Effector memory CD8-positive, alpha-beta T cell (primary cell): ENCODE measurements at places on chromosomes 11 and 22.

DNA sequence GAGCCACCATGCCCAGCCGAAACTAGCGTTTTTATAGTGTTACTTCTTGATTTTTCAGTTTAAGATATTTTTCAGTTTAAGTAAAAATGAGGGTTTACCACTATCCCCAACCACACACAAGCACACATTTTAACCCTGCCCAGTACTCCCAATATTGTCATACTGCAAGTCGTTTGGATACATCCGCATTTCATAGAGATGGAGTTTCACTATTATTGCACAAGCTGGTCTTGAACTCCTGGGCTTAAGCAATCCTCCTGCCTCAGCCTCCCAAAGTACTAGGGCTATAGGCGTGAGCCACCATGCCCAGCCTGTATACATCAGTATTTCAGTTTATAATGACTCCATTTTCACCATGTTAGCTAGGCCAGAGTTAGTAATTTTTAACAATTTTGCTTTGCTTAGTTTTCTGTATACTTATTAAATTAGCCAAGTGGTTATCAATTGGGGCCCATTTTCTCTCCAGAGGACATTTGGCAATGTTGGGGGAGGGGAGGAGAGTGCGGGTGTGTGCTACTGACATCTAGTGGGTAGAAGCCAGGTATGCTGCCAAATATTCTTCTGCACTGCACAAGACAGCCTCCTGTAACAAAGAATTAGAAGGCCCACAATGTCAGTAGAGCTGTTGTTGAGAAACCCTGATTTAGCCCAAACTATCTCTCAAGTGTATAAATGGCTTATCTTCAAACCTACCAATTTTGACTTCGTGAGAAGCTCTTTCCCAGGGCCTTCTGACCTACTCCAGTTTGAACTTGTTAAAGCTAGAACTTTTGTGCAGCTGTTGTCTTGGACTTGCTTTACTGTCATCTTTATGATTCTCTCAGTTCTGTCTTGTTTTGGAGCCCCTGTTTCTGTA, 7.3 kb downstream of the USP47 start:
- peaks cover 78% of the 10 kb centered on the region for H3K4me1 ChIP-seq
- peak overlapping the region; percentile 20 for H3K27ac ChIP-seq
- H3K4me3 ChIP-seq = peak overlapping the region; percentile 3
- peak; percentile 51 for DNase-seq

GRCh38 chr22:33572086-33572485, 348.2 kb downstream of the LARGE1 start:
- H3K36me3 ChIP-seq = no peaks in the 10 kb centered on the region
- H3K4me1 ChIP-seq = peaks cover 2% of the 10 kb centered on the region
- no peak for DNase-seq
- no peak overlapping the region for H3K27ac ChIP-seq

- H3K27ac ChIP-seq = no peak overlapping the region
- H3K36me3 ChIP-seq = no peaks in the 10 kb centered on the region
- DNase-seq = no peak
- H3K4me3 ChIP-seq = no peak overlapping the region
- H3K4me1 ChIP-seq = no peaks in the 10 kb centered on the region
These were observed 129.9 kb downstream of the CTTN start for GRCh38 chr11:70528046-70528793.

DNA sequence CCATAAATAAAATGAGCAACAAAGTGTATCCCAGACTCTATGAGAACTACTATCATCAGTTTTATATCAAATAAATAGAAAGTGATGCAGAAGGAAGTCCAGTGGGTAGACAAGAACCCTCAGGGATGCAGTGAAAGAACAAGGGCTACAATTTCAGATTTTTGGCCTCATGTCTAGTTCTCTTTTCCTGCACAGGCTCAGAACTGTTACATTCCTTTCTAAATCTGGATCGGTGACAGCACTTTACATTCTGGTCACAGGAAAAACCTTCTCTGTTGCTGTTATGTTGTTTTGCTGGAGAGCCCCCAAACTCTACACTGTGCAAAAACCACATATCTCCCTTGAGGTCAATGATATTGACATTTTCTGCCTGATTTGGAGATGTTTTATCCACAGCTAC, 108.8 kb upstream of the ANO5 start:
- H3K27me3 ChIP-seq = no peaks in the 10 kb centered on the region
- H3K4me3 ChIP-seq = no peak overlapping the region
- no peak overlapping the region for H3K27ac ChIP-seq
- H3K4me1 ChIP-seq = no peaks in the 10 kb centered on the region
- no peaks in the 10 kb centered on the region for H3K36me3 ChIP-seq
- no peak for DNase-seq

DNA sequence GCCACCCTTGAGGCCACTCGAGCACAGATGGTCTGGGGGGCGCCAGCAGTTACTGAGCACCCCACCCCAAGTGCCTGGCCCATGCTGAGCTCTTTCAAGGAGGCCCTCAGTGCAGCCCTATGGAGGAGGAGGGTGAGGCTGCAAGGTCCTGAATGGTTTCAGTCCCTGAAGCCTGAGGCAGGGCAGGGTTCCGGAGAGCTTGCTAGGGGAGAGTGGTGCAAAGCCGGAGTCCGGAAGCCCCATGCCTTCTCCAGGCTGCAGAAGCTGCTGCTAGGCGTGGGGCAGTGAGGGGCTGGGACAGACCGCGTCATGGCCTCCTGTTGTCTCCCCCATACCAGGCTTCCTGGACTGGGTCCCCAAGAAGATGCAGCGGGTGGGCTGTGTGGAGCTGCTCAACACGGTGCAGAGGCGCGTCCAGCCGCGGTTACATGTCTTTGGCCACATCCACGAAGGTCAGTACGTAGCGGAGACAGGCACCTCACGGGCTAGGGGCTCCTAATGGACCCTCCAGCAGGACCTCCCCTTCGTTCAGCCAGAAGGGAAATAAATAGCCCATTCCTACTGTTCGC, 90.6 kb downstream of the MPPED1 start:
- no peaks in the 10 kb centered on the region for H3K27me3 ChIP-seq
- H3K4me3 ChIP-seq = no peak overlapping the region
- H3K27ac ChIP-seq = no peak overlapping the region
- H3K4me1 ChIP-seq = no peaks in the 10 kb centered on the region
- H3K36me3 ChIP-seq = no peaks in the 10 kb centered on the region
- DNase-seq = no peak
